ENCODE measurements at places on chromosomes 12 and 14. TPM values are rescaled to one million over a fixed set of nuclear protein-coding genes. Genes with fewer than 3 reads are reported as not detected.

Gene NPFF
- polyA plus RNA-seq, result not detected

Gene TC2N
- 22.6 TPM for polyA plus RNA-seq

Gene JAG2
- polyA plus RNA-seq, result 28.3 TPM

- no peaks in the 10 kb centered on the region for H3K4me1 ChIP-seq
- H3K36me3 ChIP-seq, result peaks cover 3% of the 10 kb centered on the region
Measured at GRCh38 chr12:102043928-102044327, 17.9 kb downstream of the WASHC3 start.

DNA sequence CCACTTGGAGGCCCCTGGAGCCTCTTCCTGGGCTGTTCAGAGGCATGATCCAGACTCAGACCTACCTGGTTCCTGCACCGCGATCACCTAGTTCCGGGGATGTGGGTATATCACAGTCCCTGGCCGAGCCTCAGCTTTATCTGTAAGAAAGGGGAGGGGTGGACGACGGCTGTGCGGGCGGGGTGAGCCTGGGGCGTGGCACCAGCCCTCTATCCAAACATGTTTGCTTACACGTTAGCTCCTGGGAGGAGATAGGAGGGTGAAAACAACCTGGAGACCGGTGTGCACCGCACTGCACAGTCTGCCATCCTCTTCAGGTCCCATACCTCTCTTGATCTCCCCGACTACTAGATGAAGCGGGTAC is 1.2 kb downstream of the ANKRD9 start:
- H3K27me3 ChIP-seq, result no peaks in the 10 kb centered on the region
- H3K4me3 ChIP-seq, result peak overlapping the region; percentile 57
- peaks cover 20% of the 10 kb centered on the region for H3K4me1 ChIP-seq
- DNase-seq, result no peak
- peaks cover 3% of the 10 kb centered on the region for H3K36me3 ChIP-seq

DNA sequence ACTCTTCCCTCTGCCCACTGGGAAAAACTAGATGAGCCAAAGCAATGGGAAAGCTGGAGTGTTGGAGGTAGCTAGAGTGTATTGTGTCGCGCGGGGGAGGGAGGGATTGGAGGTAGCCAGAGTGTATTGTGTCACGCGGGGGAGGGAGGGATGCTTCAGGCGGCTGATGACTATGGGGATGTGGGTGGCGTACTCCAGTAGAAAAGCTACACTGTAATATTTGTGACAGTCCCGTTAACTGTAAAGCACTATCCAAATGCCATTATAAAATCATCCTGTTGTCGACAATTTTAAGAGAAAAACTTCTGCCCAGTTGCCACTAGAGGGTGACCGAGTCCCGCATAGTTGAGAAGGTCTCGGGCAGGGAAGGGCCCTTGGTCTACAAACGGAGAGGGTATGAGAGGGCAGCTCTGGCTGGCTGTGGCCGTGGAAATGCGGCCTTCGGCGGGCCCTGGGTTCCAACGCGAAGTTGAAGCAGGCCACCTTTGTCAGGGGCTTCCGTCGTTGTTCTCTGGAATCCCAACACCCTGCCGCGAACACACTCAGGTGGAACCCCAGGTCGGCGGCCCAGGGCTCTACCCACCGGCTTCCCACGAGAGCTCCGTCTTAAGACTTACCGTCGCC is 15.1 kb upstream of the PLEK2 start:
- peak overlapping the region; percentile 68 for H3K27ac ChIP-seq
- H3K36me3 ChIP-seq, result no peaks in the 10 kb centered on the region
- DNase-seq, result no peak

DNA sequence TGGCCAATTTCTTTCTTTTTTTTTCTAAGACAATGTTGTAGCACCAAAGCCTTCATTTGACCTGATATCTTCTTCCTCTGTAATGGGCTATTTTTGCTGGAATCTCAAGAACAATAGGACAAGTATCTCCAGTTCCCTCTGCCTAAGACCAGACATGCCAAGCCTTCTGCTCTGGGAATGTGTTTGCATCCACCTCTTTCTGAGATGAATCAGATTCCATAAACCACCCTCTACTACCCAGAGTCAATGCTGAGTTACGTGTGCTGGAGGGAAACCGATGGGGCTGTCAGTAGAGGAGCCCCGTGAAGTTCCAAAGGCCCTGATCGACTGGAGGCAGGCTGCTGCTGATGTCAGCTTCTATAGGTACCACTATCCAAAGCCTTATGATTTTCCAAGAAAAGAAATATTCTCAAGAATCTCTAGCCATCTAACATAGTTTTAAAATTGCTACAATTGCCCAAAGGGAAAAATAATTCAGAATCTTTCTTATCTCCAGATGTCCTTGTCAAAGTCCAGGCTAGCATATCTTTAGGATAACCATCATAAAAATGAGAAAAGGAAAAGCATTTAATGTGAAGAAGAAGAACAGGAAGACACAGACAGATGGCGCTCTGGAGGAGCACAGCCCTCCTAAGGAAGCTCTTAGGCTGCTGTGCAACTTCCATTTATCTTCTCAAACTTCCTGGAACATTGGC is 101.9 kb downstream of the SLC8A3 start:
- no peak overlapping the region for H3K4me3 ChIP-seq
- no peaks in the 10 kb centered on the region for H3K4me1 ChIP-seq
- peaks cover 17% of the 10 kb centered on the region for H3K27me3 ChIP-seq
- H3K27ac ChIP-seq, result no peak overlapping the region

- H3K4me3 ChIP-seq, result no peak overlapping the region
- no peaks in the 10 kb centered on the region for H3K4me1 ChIP-seq
- H3K27me3 ChIP-seq, result no peaks in the 10 kb centered on the region
Measured at GRCh38 chr12:58349161-58349560, 407.8 kb downstream of the ATP23 start.

DNA sequence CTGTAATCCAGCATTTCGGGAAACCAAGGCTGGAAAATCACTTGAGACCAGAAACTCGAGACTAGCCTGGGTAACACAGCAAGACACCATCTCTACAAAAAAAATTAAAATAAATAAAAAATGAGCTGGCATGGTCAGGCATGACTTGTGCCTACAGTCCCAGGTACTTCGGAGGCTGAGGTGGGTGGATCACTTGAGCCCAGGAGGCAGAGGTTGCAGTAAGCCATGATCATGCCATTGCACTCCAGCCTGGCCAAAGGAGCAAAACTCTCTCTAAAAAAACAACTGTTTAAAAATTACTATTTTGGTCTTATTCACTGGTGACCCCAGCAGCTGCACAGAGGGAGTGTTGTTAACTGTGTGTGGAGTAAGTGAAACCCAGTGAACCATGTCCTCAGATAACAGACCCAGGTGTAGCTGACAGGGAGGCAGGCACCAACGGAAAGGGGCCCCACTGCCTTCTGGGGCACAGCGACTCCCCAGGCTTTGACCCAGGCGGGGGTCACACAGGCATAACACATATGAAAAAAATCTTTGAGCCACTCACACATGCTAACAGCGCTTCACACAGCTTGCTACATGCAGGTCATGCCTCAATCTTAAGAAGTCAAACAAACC is 12.1 kb downstream of the DDX54 start:
- no peak overlapping the region for H3K4me3 ChIP-seq
- H3K27me3 ChIP-seq, result no peaks in the 10 kb centered on the region
- DNase-seq, result no peak
- no peaks in the 10 kb centered on the region for H3K4me1 ChIP-seq

- no peaks in the 10 kb centered on the region for H3K36me3 ChIP-seq
- DNase-seq, result no peak
Measured at GRCh38 chr14:68397371-68397811, 395.5 kb downstream of the ZFP36L1 start.

DNA sequence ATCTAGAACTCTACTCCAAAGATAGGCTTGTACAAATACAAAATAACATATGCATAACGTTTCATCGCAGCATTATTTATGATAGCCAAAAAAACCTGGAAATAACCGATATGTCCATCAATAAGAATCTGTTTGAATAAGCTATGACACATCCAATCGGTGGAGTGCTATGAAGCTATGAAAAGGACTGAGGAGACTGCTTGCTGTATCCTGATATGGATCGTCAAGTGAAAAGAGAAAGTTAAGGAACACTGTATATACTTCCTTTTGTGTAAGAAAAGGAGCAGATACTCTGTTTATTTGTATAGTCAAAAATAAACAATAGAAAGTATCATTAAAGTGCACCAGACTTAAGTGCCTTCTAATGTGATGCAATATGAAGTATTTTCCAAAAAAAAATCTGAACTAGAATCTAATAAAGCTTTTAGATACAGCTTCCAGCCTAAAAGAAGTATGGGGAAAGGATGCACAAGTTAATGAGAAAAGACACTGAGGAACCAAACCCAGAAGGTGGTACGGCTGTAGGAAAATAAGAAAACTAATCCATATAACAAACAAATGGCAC is 645 bp upstream of the KLHDC1 start:
- H3K27ac ChIP-seq, result peak overlapping the region; percentile 71
- H3K36me3 ChIP-seq, result no peaks in the 10 kb centered on the region
- H3K4me1 ChIP-seq, result peaks cover 11% of the 10 kb centered on the region
- H3K27me3 ChIP-seq, result no peaks in the 10 kb centered on the region
- peak overlapping the region; percentile 85 for H3K4me3 ChIP-seq

- no peaks in the 10 kb centered on the region for H3K36me3 ChIP-seq
- H3K27ac ChIP-seq, result no peak overlapping the region
- no peaks in the 10 kb centered on the region for H3K4me1 ChIP-seq
- no peaks in the 10 kb centered on the region for H3K27me3 ChIP-seq
Measured at GRCh38 chr12:93846936-93847516, 169.9 kb downstream of the CRADD start.

DNA sequence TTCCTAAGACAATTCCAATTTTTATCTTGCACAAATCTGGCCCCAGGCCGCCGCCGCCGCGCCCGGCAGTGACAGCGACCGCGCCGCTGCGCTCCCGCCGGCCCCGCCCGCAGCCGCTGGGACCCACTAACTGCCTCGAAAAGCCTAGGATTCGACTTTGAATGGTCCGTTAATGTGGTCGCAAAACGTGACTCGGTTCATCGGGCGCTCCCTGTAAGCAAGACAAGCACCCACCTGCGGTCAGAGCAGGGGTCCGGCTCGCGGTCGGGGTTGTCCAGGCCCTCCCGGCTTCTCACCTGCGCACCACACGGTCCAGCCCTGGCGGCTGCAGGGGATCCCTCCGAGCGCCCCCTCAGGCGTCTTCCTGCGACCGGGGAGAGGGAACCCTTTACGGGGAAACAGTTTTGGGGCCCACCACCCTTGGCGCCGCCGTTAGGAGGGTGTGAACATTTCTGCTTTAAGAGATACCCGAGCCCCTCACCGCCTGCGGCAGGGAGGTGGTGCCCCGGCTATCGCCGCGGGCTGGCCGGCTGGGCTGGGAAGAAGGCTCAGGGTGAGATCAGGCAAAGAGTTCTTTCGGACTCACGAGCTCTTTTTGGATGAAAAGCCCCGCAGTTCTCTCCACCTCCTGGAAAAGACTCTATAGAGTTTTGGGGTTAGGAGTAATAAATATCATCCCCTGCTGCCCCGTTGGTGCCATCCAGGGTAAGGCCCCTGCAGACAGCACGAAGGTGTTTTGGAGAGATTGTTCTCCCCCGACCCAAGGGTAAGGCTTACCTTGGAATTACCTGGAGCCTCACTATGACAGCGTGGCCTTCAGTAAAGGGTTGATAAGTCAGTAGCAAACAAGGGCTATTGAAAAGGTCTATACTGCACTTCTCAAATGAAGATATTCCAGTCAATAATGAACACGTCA is 13.6 kb upstream of the FOXJ2 start:
- no peak overlapping the region for H3K4me3 ChIP-seq
- no peak for DNase-seq
- H3K4me1 ChIP-seq, result peaks cover 3% of the 10 kb centered on the region
- no peaks in the 10 kb centered on the region for H3K36me3 ChIP-seq
- no peak overlapping the region for H3K27ac ChIP-seq
- H3K27me3 ChIP-seq, result peaks cover 18% of the 10 kb centered on the region

- no peak for DNase-seq
- H3K27me3 ChIP-seq, result no peaks in the 10 kb centered on the region
- no peak overlapping the region for H3K27ac ChIP-seq
- peaks cover 4% of the 10 kb centered on the region for H3K36me3 ChIP-seq
- H3K4me3 ChIP-seq, result no peak overlapping the region
- H3K4me1 ChIP-seq, result peaks cover 57% of the 10 kb centered on the region
Measured at GRCh38 chr12:122842505-122843405, 7.5 kb downstream of the HIP1R start.

- H3K27ac ChIP-seq, result no peak overlapping the region
- H3K36me3 ChIP-seq, result no peaks in the 10 kb centered on the region
- no peak overlapping the region for H3K4me3 ChIP-seq
- no peak for DNase-seq
- no peaks in the 10 kb centered on the region for H3K4me1 ChIP-seq
Measured at GRCh38 chr14:56170028-56170427, 51.8 kb downstream of the PELI2 start.

- no peak overlapping the region for H3K27ac ChIP-seq
- no peak overlapping the region for H3K4me3 ChIP-seq
- no peaks in the 10 kb centered on the region for H3K27me3 ChIP-seq
- no peaks in the 10 kb centered on the region for H3K36me3 ChIP-seq
- no peaks in the 10 kb centered on the region for H3K4me1 ChIP-seq
Measured at GRCh38 chr14:94572637-94573303, 8.5 kb upstream of the SERPINA5 start.

- no peak for DNase-seq
- no peaks in the 10 kb centered on the region for H3K4me1 ChIP-seq
- H3K36me3 ChIP-seq, result no peaks in the 10 kb centered on the region
- no peak overlapping the region for H3K4me3 ChIP-seq
- H3K27me3 ChIP-seq, result peaks cover 3% of the 10 kb centered on the region
- no peak overlapping the region for H3K27ac ChIP-seq
Measured at GRCh38 chr12:45034861-45035265, 16.0 kb downstream of the DBX2 start.

- H3K27me3 ChIP-seq, result no peaks in the 10 kb centered on the region
- H3K27ac ChIP-seq, result no peak overlapping the region
- no peak overlapping the region for H3K4me3 ChIP-seq
- no peaks in the 10 kb centered on the region for H3K36me3 ChIP-seq
Measured at GRCh38 chr12:85831327-85831990, 4.8 kb downstream of the RASSF9 start.

- H3K4me3 ChIP-seq, result no peak overlapping the region
- H3K36me3 ChIP-seq, result no peaks in the 10 kb centered on the region
- H3K27me3 ChIP-seq, result peaks cover 22% of the 10 kb centered on the region
- H3K27ac ChIP-seq, result no peak overlapping the region
- DNase-seq, result peak; percentile 73
Measured at GRCh38 chr14:100660882-100661635, 65.6 kb upstream of the DLK1 start.

- no peak overlapping the region for H3K27ac ChIP-seq
- no peaks in the 10 kb centered on the region for H3K27me3 ChIP-seq
- H3K4me1 ChIP-seq, result peaks cover 25% of the 10 kb centered on the region
- H3K4me3 ChIP-seq, result no peak overlapping the region
Measured at GRCh38 chr12:107331912-107332311, 238.6 kb upstream of the CRY1 start.

- no peaks in the 10 kb centered on the region for H3K4me1 ChIP-seq
- peaks cover 22% of the 10 kb centered on the region for H3K36me3 ChIP-seq
- no peak overlapping the region for H3K27ac ChIP-seq
- H3K4me3 ChIP-seq, result no peak overlapping the region
- no peak for DNase-seq
Measured at GRCh38 chr12:118391424-118391823, 15.1 kb downstream of the SUDS3 start.

DNA sequence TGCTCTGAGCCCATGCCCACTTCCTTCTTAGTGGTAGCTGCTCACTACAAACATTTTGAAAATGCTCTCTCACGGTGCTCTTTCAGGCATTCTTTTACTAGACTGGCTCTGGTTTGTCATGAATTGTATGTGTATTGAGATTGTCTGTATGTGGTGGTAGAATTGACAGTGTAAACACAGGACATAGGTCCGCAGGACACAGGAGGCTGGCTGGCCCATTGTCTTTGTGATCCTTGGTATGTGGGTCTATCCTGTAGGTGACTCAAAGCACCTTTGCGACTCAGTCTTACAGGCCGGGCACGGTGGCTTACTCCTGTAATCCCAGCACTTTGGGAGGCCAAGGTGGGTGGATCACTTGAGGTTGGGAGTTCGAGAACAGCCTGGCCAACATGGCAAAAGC is 250.9 kb downstream of the C12orf75 start:
- no peak overlapping the region for H3K27ac ChIP-seq
- H3K36me3 ChIP-seq, result no peaks in the 10 kb centered on the region
- no peak for DNase-seq
- no peaks in the 10 kb centered on the region for H3K27me3 ChIP-seq

Data from keratinocyte (primary cell).